Thoracic aorta (tissue), 2 donors: ENCODE measurements at places on chromosomes 5 and 9. TPM values are rescaled to one million over a fixed set of nuclear protein-coding genes. Genes with fewer than 3 reads are reported as not detected.

DNA sequence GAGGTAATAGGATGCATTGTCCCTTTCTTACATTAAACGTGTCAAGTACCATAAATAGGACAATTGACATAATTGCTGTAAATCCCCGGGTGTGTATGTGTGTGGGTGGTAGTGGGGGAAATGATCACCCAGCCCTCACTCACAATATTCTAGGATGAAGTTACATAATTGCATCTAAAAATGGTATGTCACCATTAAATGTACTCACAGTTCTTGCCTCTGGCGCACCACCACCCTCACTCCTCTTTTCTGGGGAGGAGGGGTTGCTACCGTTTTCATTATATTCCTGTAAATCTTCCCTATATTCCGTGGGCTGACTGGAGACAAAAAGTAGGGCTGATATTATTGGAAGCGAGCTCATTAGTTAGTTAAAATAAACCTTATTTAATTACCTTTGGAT is 563.8 kb downstream of the TLR4 start:
- DNase-seq, result no peak

DNA sequence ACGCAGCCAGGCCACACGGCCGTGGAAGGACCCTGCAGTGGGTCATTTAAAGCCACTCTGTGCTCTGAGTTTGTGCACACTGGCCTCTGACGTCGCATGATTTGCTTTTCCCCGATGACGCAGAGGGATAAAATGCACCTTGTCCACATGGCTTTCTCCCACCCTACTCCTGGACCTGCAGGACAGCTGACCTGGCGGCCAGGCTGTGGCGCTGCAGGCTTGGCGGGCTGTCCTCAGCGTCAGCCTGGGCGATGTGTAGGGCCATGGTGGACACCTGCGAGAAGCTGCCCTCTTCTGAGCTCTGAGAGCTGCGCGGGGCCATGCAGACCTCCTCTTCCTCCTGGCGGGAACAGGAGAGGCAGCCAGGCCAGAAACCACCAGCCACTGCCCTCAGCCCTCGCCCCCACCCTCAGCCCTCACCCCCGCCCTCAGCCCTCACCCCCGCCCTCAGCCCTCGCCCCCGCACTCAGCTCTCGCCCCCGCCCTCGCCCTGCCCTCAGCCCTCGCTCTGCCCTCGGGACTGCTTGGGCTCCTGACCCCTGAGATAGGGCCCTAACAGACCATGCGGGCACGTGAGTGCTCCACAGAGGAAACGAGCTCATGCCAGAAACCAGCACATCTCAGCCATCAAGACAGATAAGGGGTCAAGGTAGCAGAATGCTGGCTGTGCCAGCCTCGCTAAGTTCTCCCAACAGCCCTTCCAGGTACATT is 20.0 kb upstream of the SCGB3A1 start:
- DNase-seq, result no peak

GRCh38 chr9:101356619-101357018 is 28.2 kb downstream of the BAAT start:
- no peak for DNase-seq

The UCK1 gene
- total RNA-seq, result 25.5 TPM
